ENCODE measurements at places on chromosomes 4 and X.

- peak; percentile 46 for DNase-seq
Observed at GRCh38 chr4:41882625-41883347, 52.4 kb upstream of the TMEM33 start.

DNA sequence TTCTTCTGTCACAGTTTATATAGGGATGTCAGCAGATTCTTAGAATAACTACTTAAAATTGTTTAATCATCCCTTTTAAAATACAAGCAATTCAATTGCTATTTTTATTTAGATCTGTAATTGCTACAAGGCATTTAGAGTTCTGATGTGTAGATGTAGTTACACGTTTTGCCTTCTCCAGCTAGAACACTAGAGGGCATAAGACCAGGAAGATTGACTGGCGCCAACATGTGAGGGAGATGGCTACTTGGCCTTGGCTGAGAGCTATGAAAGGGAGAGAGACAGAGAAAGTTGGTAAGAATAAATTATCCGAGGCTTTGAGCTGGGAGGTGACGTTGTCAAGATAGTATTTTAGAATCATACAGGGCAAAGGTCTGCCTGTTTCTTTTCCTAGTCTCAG lies 563.7 kb upstream of the PRKX start:
- no peak for DNase-seq

DNA sequence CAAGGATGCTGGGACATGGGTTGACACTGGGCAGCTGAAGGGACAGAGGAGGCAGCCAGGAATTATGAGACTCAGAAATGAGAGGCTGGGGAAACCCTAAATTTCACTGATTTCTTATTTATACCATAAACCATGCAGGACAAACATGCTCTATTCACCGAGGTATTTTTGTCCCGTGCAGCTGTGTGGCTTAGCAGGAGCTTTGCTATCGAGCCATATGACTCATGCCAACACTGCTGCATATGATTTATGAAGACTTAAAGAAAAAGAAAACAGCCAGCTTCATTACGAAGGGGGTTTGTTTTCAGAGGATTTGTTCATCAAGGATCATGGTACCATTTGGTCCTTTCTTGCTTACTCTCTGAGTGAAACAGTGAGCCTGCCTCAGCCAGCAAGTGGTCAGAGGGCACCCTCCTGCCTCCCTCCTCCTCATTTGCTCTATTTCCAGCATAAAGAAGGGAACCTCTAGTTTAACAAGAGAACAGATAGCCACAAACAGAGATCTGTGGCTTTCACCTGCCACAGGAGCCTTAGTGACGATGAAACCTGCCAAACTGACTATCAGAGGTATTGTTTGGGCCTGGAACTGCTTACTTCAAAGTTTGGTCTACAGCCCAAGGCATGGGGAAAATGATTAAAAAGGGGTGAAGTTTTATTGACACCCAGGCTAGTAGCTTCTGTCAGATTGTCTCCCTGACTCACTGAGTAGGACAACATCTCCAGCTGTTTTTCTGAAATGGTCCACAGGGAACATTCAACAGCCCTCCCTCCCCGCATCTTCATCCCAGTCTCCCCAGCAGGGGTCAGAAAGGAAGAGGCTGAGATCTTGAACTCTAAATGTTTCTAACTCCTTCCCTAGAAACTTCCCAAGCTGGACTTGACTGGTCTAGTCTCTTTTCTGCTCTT lies 80.1 kb upstream of the MAML3 start:
- no peak for DNase-seq

DNA sequence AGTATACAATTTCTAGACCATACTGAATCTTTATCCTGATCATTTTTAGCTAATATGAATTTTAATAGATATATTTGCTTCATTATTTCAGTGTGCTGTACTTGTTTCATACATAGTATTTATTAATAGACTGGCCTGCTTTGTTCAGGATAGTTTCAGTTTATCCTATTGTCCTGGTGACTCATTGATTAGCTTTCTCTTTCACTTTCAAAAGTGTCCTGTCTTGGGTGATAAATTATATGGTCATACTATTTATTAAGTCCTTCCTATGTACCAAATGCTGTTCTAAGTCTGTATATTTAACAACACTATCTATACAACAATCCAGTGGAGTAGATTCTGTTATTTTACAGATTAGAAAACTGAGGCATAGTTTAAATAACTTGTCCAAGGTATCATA lies 153.8 kb upstream of the RAPGEF2 start:
- DNase-seq, result peak; percentile 19

GRCh38 chrX:104315555-104315954 lies 60.8 kb upstream of the ESX1 start:
- no peak for DNase-seq

DNA sequence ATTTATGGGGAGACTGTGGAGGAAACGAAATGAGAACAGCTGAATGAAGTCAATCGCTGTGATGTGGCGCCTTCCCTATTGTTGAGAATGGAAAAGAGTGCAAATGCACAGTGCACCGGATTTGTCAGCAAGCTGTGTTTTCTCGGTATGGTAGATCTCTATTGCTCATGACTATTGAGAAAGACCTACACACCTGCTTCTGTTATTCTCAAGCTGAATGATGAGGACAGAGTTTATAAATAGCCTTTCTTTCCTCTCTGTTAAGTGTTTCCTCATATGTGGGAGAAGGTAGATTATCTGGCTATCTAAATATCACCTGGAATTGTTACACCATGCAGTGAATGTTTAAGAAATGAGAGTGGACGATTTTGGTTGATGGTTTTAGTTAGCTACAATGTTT lies 650.7 kb downstream of the IL1RAPL1 start:
- no peak for DNase-seq

GRCh38 chr4:33696041-33696440 lies 2548.3 kb downstream of the ARAP2 start:
- no peak for DNase-seq

GRCh38 chr4:110620691-110621327 lies 2.1 kb downstream of the PITX2 start:
- no peak for DNase-seq

- DNase-seq, result no peak
Observed at GRCh38 chr4:154277172-154277571, 214.4 kb downstream of the DCHS2 start.

DNA sequence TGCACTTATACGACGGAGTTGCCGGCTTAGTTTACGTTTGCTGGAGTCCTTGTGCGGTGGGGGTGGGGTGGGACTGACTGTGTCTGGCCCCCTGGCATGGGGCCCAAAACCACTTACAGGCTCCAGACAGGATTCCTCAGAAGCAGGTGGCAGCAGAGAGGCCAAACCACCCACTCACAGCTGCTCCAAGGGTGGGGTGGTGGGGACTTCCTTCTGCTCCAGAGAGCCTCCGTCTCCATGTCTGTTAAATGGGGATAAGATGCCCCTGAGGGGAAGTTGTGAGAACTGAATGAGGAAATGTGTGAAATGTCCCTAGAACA lies 36.7 kb downstream of the PSAPL1 start:
- DNase-seq, result no peak

DNA sequence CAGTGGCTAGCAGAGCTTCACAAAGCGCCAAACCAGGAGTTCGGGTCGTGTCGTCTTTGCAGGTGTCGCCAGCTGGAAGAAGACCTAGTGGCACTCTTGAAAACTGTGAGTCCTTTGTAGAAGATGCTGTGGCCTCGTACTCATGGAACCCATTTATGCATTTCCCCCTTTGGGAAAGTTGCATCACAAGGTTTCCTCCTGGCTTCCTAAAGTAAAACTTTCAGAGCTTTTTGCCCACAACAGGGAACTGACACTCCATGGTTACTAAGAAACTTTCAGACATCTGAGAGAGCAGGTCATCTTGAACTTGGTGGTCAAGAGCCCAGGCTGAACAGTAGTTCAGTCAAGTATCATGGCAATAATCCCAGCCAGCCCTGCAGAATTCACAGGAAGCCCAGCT lies 15.9 kb upstream of the NOCT start:
- DNase-seq, result no peak

GRCh38 chr4:61375301-61375700 lies 175.2 kb downstream of the ADGRL3 start:
- no peak for DNase-seq

- DNase-seq, result no peak
Observed at GRCh38 chr4:113292371-113293042, 243.1 kb downstream of the ANK2 start.

- DNase-seq, result no peak
Observed at GRCh38 chr4:123393721-123394120, 2.9 kb upstream of the SPRY1 start.

Data from CD4-positive, alpha-beta T cell treated with Interleukin-17A for 1 hour (primary cell).